ENCODE measurements at places on chromosomes 11 and 22. TPM values are rescaled to one million over a fixed set of nuclear protein-coding genes. Genes with fewer than 3 reads are reported as not detected.
A peak's percentile ranks its signal among the peaks of the same experiment; 100 is the strongest.

DNA sequence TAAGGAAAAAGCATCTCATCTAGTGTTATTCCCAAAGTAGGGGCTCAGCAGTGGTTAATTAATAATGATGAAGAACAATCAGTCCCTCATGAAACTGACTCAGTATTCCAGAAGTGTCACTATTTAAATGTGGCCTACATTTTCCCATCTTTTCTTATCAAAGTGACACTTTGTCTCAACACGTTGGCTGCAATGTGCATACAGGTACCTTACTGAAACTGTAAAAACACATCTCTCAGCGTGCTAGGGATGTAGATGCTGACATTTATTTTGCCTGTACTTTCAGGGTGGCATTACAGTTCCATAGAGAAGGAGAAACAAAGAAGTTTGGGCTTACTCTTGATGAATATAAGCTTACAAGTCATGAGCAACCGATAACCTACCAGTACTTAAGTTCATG, 58.3 kb upstream of the FAT3 start:
- no peaks in the 10 kb centered on the region for H3K4me1 ChIP-seq
- no peaks in the 10 kb centered on the region for H3K27me3 ChIP-seq
- no peak overlapping the region for H3K27ac ChIP-seq
- peaks cover 3% of the 10 kb centered on the region for H3K36me3 ChIP-seq
- no peak for DNase-seq

DNA sequence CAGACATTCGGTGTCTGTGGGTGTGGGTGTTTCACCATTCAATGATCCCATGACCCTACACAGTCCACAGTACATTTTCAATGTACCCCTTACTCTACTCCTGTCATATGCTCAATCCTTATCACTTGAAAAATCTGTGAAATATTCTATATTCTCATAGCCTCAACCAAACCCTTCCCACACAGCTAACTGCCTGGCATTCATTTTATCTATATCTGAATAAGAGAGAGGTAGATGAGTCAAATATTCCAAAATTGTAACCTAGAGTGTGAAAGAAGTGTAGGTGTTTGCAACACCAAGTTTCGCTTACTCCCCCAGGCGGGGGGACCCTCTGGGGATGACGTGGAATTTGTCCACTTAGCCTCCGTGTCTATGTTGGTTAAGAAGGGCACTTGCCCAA, 354.8 kb downstream of the ETS1 start:
- no peaks in the 10 kb centered on the region for H3K27me3 ChIP-seq
- DNase-seq: no peak
- no peak overlapping the region for H3K27ac ChIP-seq
- H3K4me1 ChIP-seq: no peaks in the 10 kb centered on the region
- no peaks in the 10 kb centered on the region for H3K36me3 ChIP-seq

- no peak overlapping the region for H3K27ac ChIP-seq
- no peaks in the 10 kb centered on the region for H3K27me3 ChIP-seq
- H3K36me3 ChIP-seq: peaks cover 1% of the 10 kb centered on the region
- no peak for DNase-seq
- H3K4me1 ChIP-seq: peaks cover 16% of the 10 kb centered on the region
Measured at GRCh38 chr11:77783025-77783424, 37.5 kb downstream of the RSF1 start.

DNA sequence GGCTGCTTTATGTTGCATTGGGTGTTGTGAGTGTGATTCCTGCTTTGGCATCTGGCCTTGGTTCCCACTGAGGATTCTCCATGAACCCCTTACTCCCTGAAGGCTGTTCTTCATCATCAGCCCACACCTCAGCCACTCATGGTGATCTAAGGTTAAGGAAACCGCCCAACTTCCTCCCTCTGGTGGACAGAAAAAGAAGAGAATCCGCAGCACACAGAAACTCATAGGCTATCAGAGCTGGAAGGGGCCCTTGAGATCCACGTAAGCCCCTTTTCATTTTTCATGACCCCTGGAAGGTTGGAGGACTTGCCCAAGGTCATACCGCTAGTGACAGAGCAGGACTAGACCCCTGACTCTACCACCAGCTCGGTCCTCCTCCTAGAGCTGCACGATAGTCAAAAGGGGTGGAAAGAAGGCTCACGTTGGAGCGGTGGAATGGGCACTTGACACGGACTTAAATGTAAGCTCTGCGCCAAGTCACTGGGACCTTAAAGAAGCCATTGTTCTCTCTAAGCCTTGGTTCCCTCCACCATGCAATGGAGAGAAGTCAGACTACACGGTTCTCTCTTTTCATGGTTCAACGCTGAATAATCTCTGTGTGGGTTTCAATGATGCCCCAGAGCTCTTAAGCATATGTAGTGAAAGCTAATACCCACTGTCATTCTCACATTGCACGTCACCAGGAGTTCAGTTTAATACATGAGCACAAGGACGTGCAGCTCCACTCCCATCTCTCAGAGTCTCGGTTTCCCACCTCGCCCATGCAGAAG, 83.6 kb upstream of the CRTAM start:
- peak overlapping the region; percentile 52 for H3K27ac ChIP-seq
- no peak for DNase-seq
- peaks cover 9% of the 10 kb centered on the region for H3K4me1 ChIP-seq
- peaks cover 27% of the 10 kb centered on the region for H3K27me3 ChIP-seq
- no peak overlapping the region for H3K4me3 ChIP-seq

The PANX3 gene
- not detected for total RNA-seq

The PLAAT4 gene
- 0.42 TPM for total RNA-seq

The APOBEC3B gene
- total RNA-seq: 10.1 TPM

The TP53AIP1 gene
- total RNA-seq: 0.12 TPM

The CRYBB3 gene
- 1.0 TPM for total RNA-seq

Measured in progenitor cell of endocrine pancreas (in vitro differentiated cells).